ENCODE measurements at places on chromosomes 1 and 21.
A peak's percentile ranks its signal among the peaks of the same experiment; 100 is the strongest.

DNA sequence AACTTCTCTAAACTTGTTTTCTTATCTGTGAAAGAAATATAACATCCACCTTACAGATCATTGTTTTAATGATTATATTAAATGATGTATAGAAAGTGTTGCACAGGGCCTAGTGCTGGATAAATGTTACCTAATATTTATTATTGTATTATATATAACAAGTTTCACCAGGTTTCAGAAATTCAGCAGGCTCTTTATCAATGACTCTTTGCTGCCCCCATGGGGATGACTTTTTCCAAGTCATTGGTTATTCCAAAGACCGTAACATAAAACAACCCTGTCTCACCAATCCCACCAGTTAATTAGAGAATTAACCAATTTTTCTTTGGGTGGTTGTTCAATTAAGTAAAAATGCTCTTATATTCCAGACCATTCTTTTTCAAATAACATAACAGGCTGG lies 7.3 kb upstream of the DEDD start:
- no peak for DNase-seq

- no peak for DNase-seq
These were observed 148.5 kb downstream of the LMX1A start for GRCh38 chr1:165207853-165208515.

- DNase-seq, result no peak
These were observed 49.9 kb downstream of the PTP4A2 start for GRCh38 chr1:31888291-31888690.

GRCh38 chr1:180231506-180231921 lies 1.4 kb downstream of the LHX4 start:
- DNase-seq, result no peak

- DNase-seq, result peak; percentile 57
These were observed 54.2 kb downstream of the IGSF5 start for GRCh38 chr21:39799178-39799577.

- no peak for DNase-seq
These were observed 40.3 kb upstream of the CCDC27 start for GRCh38 chr1:3711780-3712451.

GRCh38 chr1:35708441-35708921 lies 10.2 kb downstream of the C1orf216 start:
- no peak for DNase-seq

GRCh38 chr21:36769051-36769839 lies 70.3 kb downstream of the SIM2 start:
- no peak for DNase-seq

DNA sequence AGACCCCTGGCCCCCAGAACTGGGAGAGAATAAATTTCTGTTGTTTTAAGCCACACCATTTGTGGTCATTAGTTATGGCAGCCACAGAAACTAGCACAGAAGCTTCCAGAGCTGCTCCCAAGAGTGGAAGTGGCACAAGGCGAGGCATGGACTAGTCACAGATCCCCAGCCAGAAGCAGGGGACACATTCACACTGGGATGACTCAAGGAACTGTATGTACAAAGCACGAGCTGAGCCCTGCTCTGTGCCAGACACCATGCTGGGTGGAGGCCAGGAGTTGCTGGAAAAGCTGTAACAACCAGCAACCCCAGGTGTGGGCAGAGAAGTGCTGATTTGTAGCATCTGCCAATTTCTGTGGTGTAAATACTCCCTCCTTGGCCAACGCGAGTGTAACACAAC lies 55.6 kb downstream of the TCP10L start:
- no peak for DNase-seq

DNA sequence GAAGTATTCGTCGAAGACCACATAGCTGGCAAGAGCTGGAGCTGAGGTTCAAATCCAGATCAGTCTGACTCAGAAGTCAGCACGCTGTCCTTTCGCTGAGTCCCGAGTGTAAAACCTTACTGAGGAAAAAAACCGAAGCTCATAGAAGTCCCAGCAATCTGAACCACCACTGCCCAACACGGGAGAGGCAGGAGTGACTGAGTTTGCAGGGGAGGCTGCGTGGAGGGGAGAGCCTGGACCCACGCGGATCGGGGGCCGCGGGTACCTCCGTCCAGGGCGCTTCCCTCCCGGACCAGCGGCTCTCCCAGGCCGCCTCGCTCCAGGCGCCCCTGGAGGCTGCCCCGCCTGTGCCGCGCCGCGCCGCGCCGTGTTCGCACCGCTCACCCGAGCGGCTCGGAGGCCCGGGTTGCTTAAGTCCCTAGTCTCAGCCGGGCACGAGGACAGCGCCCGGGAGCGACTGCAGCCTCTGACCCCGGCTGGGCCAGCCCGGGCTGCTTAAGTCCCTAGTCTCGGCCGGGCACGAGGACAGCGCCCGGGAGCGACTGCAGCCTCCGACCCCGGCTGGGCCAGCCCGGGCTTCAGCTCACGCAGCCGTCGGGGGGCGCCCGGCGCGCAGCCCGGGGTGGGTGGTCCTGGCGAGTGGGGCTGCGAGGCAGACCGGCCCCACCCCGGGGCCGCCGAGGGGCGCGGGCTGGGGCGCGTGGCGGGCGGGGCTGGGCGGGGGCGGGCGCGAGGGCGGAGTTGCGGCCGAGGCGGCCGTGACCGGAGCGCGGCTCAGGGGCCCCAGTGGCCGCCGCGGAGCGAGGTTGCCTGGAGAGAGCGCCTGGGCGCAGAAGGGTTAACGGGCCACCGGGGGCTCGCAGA lies at the start of gene ADAMTSL4:
TSS of gene ADAMTSL4 (plus strand) at position 777 of the 864 bp plus-strand sequence. CDS start 2,881 bp downstream, outside the sequence.
- DNase-seq, result no peak

DNA sequence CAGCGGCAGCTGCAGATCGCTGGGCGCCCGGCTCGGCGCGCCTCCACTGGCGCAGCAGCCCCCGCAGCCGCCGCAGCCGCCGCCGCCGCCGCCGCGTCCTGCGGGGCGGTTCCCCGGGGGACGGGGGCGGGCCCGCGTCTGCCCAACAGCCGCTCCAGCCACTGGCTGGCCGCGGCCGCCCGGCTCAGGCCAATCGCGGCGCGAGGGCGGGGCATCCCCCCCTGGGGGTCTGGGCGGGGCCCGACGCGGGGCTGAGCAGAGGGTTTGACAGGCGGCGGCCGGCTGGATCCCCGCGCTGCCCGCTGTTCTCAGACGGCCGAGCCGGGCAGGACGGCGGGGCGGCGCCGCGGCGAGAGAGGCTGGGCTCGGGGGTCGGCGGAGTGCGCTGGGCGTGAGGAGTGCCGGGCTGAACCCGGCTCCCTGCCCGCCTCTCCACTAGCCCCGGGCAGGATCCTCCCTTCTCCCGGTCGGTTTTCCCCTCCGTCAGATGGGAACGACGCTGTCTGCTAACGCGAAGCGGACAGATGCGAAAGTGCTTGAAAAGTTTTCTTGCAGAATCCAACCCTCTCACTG lies at the start of gene GLIS1:
TSS of gene GLIS1 (minus strand) at position 56 of the 573 bp plus-strand sequence. CDS start 1,100 bp downstream, outside the sequence.
- DNase-seq, result peak; percentile 79

DNA sequence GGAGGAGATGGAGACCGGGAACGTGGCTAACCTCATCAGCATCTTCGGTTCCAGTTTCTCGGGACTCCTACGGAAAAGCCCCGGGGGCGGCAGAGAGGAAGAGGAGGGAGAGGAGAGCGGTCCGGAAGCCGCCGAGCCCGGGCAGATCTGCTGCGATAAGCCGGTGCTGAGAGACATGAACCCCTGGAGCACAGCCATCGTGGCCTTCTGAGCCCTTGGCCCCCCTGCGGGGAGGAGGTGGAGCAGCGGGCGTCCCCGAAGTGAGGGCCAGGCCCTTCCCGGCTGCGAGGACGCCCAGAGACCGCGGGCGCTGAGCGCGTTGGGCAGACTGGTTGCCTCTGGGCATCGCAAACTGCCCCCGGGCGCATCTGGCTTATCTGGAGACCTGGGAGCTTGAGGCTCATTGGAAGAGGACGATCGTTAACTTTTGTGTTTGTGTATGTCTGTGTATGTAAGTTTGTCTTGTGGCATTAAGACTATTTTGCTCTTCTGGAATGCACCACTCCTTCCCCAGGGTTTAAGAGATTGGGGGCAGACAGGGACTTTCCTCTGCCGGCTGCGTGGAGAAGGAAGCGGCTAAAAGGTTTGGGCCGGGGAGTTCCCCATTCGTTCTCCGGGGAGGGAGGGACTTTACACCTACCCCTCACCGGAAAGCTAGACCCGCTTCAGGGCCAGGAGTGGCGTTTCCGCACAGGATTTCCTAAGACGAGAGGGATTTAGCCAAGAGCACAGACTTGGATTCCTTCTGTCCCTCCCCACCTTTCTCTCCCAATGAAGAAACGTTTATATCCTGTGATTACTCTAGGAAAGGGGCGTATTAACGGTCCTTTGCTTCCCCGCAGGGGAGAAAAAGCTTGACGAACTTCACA lies 1.4 kb downstream of the IER5 start:
- peak; percentile 54 for DNase-seq

DNA sequence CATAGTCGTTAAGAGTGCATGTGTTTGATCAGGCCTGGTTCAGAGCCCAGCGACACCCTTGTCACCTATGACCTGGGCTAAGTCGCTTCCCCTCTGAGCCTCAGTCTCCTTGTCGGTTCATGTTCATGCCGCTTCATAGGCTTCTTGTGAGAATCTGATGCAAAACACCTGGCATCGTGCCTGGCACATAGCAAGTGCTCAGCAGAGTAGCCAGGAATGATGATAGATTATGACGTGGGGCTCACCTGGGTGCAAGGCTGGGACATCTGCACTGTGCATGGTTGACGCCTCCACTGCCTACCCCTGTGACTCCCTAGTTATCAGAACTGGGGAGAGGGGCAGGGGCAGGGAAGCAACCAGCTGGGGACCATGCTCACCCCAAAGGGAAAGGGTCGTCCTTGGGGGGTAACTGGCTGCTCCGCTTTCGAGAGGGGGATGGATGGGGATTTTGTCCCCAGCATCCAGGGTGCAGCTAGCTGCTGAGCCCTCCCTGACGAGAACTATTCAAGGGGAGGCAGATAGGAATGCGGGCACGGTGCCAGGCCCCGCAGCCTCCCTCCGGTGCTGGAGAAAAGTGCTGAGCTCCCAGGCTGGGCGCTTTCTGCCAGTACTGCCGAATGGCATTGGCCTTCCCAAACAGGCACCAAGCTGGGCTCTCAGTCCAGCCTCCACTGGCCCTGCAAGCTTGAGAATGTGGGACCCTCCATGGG lies 9.3 kb downstream of the EFHD2 start:
- no peak for DNase-seq

DNA sequence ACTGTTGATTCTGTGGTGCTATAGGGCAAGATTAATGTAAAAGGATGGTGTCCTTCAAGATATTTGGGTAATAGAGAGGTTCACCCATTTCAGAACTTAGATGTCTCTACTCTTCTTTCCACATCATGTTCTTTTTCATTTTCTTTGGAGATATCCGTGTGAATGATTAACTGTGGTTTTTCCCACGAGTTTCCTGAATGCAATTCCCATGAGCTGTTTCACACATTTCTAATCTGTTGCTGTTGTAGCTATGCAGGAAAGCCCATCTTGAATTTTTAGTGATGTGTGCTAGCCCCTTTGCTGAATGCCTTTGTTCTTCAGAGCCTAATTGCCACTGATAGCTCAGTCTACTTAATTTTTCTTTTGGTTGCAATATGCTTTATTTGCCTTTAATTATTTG lies 27.6 kb downstream of the SNX27 start:
- no peak for DNase-seq

GRCh38 chr21:27359141-27359540 lies 392.3 kb upstream of the ADAMTS5 start:
- no peak for DNase-seq

DNA sequence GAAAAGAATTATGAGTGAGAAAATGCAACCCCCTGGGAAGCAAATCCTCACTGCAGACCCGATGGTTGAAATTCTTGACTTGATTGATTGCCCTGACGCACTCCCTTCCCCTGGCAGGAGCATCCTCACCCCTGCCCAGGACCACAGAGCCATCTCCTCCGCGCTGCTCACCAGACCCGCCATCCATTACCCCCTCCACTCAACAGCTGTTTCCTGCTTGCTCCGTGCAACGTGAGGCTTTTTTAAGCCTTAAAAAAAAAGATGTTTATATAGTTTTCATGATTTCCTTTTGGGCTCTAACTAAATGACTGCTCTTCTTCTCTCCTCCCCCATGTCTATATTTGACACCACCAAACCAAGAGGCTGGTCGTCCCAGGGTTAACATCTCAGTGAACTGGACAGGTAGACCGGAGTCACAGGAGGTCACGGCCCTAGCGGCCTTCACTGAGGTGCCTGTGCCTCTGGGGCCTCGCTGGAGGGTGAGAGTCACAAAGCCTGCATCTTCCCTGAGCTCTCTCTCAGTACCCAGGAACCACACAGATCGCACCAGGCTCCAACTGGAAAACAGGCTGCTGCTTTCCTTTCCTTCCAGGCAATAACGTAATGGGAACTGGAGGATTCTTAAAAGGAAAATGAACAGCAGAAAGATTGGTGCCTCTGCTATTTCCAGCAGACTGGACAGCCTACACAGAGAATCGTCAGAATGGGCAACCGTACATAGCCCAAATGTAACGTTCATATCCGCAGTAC lies 49.8 kb downstream of the ZBTB18 start:
- DNase-seq, result no peak

Measured in occipital lobe (tissue), 3 donors.